Ovary (tissue), 10 donors: ENCODE measurements at places on chromosomes 3 and 15.

GRCh38 chr3:129039271-129040038 is 21.1 kb upstream of the GP9 start:
- peak; percentile 40 for DNase-seq

- DNase-seq, result no peak
Measured at GRCh38 chr15:90201944-90202375, 830 bp downstream of the SEMA4B start.

DNA sequence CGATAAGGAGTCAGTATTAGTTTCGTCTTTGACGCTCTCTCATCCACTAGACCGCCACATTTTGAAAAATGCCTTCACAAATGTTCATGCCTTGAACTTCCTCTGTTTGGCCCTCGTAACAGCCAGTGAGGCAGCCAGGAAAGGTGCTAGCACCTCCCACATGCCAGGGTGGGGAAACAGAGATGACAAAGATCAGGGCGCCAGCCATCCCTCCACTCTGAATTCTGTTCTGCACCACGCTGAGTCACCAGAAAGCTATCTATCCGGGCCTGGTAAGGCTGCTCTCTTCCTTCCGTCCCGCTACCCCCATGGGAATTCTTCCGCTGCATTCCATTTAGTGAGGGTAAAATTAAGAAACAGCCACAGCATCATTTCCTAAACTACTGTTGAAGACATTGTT is 31.3 kb upstream of the BCL2L10 start:
- DNase-seq, result no peak

GRCh38 chr3:25775936-25776335 is 7.3 kb downstream of the NGLY1 start:
- DNase-seq, result no peak

DNA sequence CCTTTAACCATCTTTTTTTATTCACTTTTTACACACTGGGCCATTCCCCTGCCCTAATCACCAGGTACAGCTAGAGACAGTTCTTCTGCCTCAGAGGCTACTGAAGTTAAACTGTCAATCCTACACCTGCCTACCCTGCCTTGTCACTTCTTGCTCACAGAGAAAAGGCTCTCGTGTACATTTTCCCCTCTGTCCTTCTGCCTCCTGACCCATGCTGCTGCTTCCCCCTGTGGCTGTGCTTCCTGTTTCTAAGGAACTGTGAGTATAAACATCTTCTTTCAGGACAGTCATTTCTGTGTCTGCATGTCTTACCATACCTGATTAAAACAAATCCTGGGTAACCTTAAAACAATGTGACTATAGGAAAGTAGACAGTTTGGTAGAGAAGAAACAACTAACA is 236.4 kb upstream of the MRPL3 start:
- no peak for DNase-seq

DNA sequence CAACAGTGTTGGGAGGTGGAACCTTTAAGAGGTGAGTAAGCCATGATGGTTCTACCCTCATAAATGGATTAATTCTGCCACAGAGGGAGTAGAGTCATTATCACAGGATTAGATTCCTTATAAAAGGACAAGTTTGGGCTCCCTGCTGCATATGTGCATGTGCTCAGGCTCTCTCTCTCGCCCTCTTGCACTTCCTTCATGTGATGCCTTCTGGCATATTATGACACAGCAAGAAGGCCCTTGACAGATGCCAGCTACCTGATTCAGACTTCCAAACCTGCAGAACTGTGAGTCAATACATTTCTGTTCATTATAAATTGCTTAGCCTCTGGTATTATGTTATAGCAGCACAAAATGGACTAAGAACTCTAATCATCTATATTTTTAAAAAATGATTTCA is 205.3 kb downstream of the CTNNB1 start:
- no peak for DNase-seq

- no peak for DNase-seq
Measured at GRCh38 chr3:143263852-143264513, 144.4 kb downstream of the CHST2 start.

DNA sequence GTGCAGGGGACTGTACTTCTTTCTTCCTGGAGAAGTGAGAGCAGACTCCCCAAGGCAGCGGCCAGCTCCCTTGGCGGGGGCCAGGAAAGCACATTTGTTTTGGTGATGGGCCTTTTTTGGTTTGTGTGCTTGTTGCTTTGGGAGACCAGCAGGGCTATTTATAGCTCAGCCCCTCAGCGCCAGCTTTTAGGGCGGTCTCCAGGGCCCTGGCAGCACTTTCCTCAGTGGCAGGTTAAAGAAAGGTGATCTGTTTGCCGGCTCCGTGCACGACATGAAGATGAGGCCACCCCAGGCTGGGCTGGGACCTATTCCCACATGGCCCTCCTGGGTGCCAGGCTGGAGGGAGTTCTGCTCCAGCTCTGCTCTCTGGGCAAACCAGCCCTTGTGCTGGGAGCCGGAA is 21.8 kb downstream of the SLC6A11 start:
- DNase-seq, result no peak

- no peak for DNase-seq
Measured at GRCh38 chr15:26029146-26029545, 166.0 kb upstream of the ATP10A start.

DNA sequence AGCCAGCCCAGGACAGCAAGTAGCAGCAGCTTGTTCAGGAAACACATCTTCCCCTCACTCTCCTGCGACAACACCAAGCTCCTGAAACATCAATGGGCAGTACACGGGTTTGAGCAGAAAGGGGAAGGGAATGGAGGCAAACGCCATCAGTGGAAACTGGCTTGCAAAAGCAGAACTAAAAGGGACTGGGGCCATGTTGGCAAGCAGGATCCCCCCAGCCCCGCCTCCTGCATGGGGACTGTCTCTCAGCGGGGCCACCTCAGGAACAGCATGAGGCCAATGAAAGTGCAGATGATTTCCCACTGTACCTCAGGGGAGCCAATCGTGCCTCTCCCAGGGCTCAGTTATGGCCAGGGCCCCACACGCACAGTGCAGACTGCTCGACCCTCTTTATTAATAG is 6.8 kb downstream of the CDAN1 start:
- no peak for DNase-seq

DNA sequence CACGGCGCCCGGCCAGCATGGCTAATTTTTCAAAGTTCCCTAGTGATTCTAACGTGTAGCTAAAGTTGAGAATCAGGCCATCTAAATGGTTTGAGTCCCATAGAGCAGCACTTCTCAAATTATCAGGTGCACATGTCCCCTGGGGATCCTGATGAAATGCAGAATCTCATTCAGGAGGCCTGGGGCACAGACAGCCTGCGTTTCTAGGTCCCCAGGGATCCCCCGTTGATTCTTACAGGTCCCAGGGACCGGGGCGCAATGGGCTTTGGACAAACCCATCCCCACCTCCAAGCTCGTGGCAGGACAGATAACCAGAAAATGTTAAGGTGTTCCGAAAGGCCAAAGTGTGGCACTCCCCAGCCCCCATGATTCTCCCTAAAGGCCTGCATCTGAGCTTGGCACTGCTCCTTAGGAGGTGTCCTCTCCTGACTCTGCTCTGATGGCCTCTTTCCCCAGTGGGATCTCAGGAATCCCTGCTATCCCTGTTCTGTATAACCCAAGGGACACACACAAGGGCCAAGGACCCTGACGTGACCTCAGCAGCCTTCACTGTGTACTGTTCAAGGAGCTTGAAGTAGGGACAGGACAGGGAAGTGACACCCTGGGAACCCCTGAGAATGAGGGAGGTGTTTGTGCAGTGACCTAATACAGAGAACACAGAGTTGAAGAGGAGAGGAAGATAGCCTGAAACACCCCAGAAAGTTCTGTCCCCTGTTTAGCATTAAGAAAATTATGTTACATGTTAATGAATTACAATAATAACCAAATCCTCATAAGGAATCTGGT is 8.0 kb downstream of the LRRK1 start:
- DNase-seq, result no peak

DNA sequence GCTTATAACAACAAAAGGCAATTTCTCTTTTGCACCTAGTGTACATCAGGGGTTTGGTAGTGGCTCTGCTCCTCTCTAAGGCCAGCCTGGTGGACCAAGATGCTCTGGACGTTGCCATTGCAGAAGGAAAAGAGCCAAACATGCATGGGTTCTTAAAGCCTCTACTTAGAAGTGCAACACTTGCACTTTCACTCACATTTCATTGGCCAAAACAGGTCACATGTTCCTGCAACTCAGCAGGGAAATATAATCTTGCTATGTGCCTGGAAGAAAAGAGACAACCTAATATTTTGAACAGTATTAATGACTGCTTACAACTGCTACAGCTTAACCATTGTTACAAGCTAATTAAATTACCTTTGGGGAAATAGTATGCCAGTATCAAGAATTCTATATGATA is 182.9 kb downstream of the IL5RA start:
- DNase-seq, result no peak

- peak; percentile 49 for DNase-seq
Measured at GRCh38 chr3:146334151-146334550, 83.2 kb upstream of the PLSCR4 start.

DNA sequence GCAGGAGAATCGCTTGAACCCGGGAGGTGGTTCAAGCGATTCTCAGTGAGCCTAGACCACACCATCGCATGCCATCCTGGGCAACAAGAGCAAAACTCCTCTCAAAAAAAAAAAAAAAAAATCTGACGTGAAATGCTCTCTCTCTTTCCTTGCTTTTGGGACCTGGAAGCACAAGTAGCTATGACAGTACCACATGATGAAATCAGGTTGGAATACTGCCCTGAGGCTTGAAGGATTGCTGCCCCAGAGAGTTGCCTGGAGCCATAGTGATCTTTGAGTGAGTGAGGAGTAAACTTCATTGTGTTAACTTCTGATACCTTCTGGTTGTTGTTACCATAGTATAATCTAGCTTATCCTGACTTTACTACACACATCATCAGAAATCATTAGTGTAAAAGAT is 23.3 kb downstream of the AKAP13 start:
- DNase-seq, result no peak

DNA sequence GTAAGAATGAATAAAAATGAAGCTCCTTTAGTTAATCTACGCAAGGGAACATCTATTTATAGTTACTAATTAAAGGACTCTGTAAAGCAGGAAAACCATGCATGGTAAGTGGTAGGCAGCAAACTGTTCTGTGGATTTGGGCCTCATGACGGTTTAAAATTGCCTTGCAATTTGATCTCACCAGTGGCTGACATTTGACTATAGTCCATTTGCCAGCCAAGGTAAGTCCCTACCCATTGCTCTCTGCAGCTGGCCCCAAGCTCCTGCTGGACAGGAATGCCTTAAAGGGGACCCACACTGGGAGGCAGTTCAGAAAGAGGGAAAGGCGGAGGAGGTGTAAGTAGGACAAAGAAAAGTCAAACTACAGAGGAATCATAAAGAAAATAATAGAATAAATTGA is 203.3 kb downstream of the PLCL2 start:
- no peak for DNase-seq

DNA sequence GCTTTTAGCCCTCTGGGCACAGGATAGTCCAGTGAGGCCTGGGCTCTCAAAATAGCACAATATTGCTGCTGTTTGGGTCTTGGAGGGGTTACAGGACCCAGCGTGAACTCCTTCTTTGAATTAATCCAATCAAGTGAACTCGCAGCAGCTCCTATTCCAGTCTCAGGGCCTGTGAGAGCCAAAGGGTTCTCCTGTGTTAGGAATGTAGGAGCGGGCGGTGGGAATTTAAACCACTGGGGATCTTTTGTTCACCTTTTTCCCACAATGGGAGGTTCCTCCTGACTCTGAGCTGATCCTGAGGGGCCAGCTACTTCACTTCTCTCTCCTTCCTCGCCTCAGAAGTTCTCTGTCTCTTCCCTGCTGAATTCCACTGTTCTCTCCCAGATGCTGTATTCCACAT is 504.0 kb downstream of the UNC13C start:
- no peak for DNase-seq

DNA sequence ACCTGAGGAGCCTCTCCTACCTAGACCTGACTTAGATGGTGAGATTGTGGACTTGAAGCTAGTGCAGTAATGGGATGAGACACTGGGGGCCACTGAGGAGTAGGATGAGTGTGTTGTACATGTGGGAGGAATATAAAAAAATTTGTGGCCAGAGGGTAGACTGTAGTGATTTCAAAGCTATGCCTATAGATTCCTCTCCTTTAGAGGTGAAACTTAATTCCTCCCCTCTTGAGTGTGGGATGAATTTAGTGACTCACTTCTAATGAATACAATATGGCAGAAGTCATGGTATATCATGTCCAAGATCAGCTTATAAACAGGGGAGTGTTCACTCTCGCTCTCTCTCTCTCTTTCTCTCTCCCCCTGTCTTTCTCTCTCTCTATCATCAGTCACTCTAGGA is 6.7 kb downstream of the ZNF860 start:
- DNase-seq, result no peak
